ENCODE measurements at places on chromosomes 2 and 18. TPM values are rescaled to one million over a fixed set of nuclear protein-coding genes. Genes with fewer than 3 reads are reported as not detected.

ROCK1 gene
- total RNA-seq, result 54.8 TPM

POTEI gene
- total RNA-seq, result not detected

RNF144A gene
- 13.1 TPM for total RNA-seq

ANKRD29 gene
- not detected for total RNA-seq

KLF7 gene
- 5.2 TPM for total RNA-seq

ATP5MC3 gene
- total RNA-seq, result 458 TPM

CPO gene
- total RNA-seq, result not detected

FMNL2 gene
- total RNA-seq, result 0.57 TPM

TMEM178A gene
- not detected for total RNA-seq

HOXD12 gene
- total RNA-seq, result not detected

PLEKHH2 gene
- total RNA-seq, result 0.70 TPM

AGXT gene
- total RNA-seq, result not detected

COL6A3 gene
- total RNA-seq, result 18.6 TPM

C2orf72 gene
- total RNA-seq, result 0.34 TPM

MC4R gene
- not detected for total RNA-seq

ABHD1 gene
- total RNA-seq, result 0.34 TPM

KHK gene
- 15.2 TPM for total RNA-seq

WDSUB1 gene
- total RNA-seq, result 5.8 TPM

INHBB gene
- total RNA-seq, result not detected

UBE2F gene
- total RNA-seq, result 63.7 TPM

Data from activated CD8-positive, alpha-beta memory T cell treated with anti-CD3 and anti-CD28 coated beads for 36 hours (primary cell).